A549 treated with dexamethasone at 1 μM for 4 hours (cell line): ENCODE measurements at places on chromosomes 2 and 18. TPM values are rescaled to one million over a fixed set of nuclear protein-coding genes. Genes with fewer than 3 reads are reported as not detected.

BUB1 gene
- total RNA-seq, result 35.9 to 45.1 TPM (median 38.9 TPM) in 5 replicates

UBE2F gene
- 48.6 to 60.0 TPM (median 54.4 TPM) in 5 replicates for total RNA-seq

RAD51AP2 gene
- total RNA-seq, result not detected in 5 replicates

IL36B gene
- total RNA-seq, result 0.09 to 0.28 TPM (median 0.13 TPM) in 3 of 5 replicates, not detected in the others

HOXD3 gene
- 0.14 to 0.21 TPM (median 0.18 TPM) in 3 of 5 replicates, not detected in the others for total RNA-seq
